ENCODE measurements at places on chromosomes 6 and 20. TPM values are rescaled to one million over a fixed set of nuclear protein-coding genes. Genes with fewer than 3 reads are reported as not detected.

Gene FAM184A
- 29.1 TPM for total RNA-seq

Gene HLA-DQA2
- not detected for total RNA-seq

Gene LINC00237
- 2.1 TPM for total RNA-seq

Gene ADGRF1
- total RNA-seq, result 3.2 TPM

Gene THBS2
- 132 TPM for total RNA-seq

Gene LY6G6F
- total RNA-seq, result not detected

Gene BEND6
- 5.8 TPM for total RNA-seq
